ENCODE measurements at places on chromosomes 5 and 9.

GRCh38 chr5:153459051-153459743 is 31.3 kb upstream of the GRIA1 start:
- no peak for DNase-seq

- no peak for DNase-seq
These were observed 29.7 kb downstream of the ANXA6 start for GRCh38 chr5:151127926-151128325.

GRCh38 chr5:172380987-172381643 is 73.2 kb downstream of the SH3PXD2B start:
- DNase-seq, result no peak

- DNase-seq, result no peak
These were observed 637 bp downstream of the CBY3 start for GRCh38 chr5:179680014-179680779.

DNA sequence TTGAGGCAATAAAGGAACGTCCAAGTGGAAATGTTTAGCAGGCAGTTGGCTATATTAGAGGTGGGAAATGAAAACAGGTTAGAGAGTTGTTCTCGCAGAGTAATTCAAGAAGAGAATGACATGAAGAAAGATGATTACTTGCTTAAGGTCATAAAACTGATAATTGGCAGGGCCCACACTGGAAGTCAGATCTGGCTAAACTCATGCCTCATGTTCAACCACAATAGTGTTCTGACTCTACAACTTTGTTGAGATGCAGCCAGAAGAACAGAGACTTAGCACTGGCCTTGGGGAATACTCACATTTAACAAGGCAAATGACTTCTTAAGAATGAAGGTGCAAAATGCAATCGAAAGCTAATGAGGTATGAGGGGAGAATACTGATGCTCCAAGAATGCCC is 27.2 kb upstream of the TNFSF8 start:
- no peak for DNase-seq

DNA sequence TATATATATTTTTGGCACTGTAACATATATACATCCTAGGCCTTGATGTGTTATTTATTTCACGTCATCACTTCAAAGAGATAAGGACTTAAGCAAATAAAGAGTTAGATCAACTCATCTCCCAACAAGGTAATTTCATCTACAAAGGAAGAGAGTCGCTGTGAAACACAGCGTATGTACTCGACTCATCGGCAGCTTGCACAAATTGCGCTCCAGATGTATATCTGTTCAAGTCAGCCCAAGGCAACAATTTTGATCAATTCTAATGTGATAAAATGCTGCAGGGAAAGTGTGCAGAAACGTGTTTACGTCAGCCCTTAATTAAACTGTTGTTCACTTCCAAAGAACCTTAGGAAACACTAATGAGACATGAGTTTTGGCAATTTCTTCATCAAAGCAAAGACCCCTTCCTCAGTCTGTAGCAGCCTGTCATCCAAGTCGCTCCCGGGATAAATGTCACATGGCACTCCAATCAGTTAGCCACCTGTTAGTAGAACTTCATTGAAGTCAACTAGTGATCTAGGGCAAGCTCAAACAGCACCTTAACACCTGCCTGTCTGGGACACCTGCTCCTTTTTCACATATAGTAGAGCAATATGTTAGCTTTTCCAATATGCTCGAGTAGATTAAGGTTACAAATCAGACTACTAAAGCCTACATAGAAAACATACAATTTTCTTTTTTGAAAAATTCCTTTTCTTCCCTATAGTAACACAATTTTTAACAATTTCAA is 182.4 kb downstream of the NFIB start:
- no peak for DNase-seq

GRCh38 chr9:35577486-35577885 is 27.6 kb upstream of the TESK1 start:
- DNase-seq, result no peak

- no peak for DNase-seq
These were observed 351.5 kb upstream of the TLE4 start for GRCh38 chr9:79220251-79220650.

DNA sequence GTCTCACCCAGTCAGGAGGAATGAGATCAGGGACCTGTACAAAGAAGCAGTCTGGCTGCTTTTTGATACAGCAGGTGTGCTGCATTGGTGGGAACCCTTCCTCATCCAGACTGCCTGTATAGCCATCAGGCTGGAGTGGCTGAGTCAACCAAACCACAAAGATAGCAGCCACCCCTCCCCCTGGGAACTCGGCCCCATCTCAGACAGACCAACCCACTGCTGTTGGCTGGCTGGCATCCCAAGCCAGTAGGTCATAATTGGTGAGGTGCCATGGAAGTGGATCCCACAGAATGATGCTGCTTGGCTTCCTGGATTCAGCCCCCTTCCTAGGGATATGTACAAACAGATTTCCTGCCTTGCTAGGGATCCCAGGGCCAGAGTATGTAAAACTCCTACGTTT is 60.9 kb downstream of the YTHDC2 start:
- no peak for DNase-seq

GRCh38 chr9:2677915-2678889 is 39.1 kb upstream of the KCNV2 start:
- no peak for DNase-seq

- DNase-seq, result no peak
These were observed 785.5 kb upstream of the EDIL3 start for GRCh38 chr5:85170183-85170582.

DNA sequence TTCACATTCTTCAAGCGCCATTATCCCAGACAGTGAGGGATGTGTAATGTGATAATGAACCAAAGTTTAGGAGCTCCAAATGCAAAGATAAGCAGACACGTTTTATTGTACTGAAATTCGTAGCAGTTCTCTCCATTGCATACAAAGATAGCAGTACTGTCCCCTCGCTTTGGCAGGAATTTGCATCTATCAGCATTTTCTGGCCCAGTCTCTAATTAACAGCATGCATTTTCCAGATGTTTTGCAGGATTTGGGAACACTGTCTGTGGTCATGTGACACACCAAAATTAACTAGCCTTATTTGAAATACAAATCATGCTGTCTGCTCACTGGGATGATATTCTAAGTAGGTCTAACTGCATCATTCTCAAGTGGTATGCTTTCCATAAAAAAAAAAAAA is 235.9 kb upstream of the TRPM3 start:
- DNase-seq, result no peak
